ENCODE measurements at places on chromosomes 12 and 14.

DNA sequence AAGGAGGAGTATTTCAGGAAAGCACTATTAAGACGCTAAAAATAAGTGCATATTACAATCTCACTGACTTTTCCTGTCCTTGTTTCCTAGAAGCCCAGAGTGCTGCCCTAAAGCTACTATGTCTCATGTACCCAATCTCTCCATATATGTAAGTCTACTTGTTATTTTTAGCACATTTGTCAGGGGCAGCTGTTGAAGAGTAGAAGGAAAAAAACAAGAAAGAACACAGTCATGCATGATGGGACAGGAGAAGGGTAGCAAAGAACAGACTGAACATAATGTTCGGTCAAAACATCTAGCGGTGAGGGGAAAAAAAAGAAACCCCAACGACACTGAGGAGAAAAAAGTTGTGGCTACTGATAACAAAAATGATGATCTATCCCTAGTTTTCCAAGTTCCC, 14.3 kb downstream of the YBX3 start:
- no peak for DNase-seq
- no peak overlapping the region for H3K4me3 ChIP-seq
- H3K36me3 ChIP-seq, result no peaks in the 10 kb centered on the region
- H3K27me3 ChIP-seq, result no peaks in the 10 kb centered on the region

DNA sequence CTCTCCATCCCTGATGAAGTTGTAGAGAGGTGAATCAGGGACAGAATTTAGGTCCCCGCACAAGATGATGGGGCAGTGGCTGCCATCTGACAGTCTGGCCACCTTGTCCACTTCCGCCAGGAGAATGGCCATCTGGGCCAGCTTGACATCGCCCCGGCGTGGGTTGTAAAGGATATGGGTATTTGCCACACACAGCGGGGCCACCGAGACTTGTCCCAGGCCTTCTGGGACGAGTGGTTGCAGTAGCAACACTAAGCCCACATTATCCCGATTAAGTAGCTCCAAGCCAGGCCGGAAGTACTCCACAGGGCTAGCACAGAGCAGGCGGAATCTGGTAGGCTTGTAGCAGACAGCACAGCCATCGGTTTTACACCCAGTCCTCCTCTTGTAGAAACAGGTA, 6.2 kb downstream of the ANGEL1 start:
- no peak for DNase-seq
- no peak overlapping the region for H3K27ac ChIP-seq
- no peaks in the 10 kb centered on the region for H3K4me1 ChIP-seq
- no peaks in the 10 kb centered on the region for H3K27me3 ChIP-seq

DNA sequence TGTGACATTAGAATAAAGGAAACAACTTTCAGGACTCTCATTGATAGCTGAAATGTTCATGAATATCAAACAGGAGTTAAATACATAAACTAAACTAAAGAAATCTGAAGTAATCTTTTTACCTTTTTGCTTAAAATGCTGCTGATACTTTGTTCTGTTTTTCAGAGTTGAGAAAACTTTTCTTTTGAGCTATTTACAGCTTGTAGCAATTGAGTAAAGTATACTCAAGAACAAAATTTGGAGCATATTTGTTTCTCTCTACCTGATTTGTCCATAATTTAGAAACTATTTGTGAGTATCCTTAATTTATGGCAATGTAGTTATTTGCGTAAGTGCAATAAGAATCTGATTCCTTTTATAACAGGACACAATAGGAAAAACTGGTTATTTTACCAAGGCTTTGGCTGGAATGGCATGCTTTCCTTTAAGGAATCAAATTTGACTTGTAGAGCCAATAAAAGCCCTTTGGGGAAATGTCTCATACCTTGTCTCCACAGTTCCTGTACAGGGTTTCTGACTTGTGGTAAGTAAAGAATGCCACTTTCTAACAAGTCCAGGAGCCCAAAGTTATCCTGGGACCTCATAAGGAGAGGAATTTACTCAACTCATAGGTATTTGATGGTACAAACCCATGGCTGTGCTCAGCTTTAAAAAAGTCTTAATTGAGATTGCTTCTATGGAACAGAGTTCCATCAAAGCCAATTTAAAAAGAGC, 195.7 kb downstream of the TMEM117 start:
- no peak overlapping the region for H3K4me3 ChIP-seq
- no peak overlapping the region for H3K27ac ChIP-seq
- H3K36me3 ChIP-seq, result no peaks in the 10 kb centered on the region
- no peaks in the 10 kb centered on the region for H3K27me3 ChIP-seq
- DNase-seq, result no peak
- H3K4me1 ChIP-seq, result no peaks in the 10 kb centered on the region

DNA sequence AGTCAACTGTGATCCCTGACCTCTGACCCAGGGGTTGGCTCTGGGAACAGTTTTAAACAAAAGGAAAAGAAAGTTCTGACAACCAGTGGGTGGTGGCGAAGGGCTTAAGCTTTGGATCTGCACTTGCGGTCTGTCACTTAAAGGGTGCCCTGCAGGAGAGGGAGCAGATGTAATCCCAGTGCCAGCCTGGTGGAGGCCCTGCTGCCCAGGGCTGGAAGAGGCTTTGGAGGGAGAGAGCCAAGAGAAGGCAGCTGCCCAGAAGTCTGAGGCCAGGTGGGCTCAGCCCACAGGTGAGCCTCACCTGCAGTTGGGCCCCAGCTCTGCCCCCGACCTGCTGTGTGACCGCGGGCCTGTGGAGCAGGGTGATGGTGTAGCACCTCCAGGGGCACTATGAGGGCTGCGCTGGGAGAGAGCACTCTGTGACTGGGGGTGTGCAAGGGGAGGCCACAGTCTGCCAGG, 19.1 kb downstream of the SH2B3 start:
- no peaks in the 10 kb centered on the region for H3K4me1 ChIP-seq
- no peak for DNase-seq
- no peaks in the 10 kb centered on the region for H3K36me3 ChIP-seq

DNA sequence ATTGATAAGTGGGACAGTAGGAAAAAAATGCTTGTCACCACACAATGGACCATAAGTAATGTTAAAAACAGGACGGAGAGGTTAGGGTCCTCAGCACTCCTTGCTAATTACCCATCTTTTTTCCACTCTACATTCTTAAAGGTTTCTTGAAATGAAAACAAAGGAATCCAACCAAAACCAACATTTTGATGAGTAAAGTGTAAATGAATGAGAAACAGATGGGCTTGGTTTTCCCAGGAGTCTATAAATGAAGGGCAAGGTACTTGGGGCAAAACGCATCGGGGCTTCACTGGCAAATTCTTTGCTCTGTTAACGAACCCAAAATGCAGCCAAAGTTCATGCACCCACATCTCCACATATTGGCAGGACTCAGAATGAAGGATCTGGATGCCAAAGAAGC, 129.2 kb upstream of the BMP4 start:
- no peak overlapping the region for H3K4me3 ChIP-seq
- H3K27me3 ChIP-seq, result no peaks in the 10 kb centered on the region
- H3K27ac ChIP-seq, result no peak overlapping the region

GRCh38 chr12:68521848-68522502, 88.7 kb upstream of the RAP1B start:
- no peak for DNase-seq
- H3K27me3 ChIP-seq, result no peaks in the 10 kb centered on the region
- H3K27ac ChIP-seq, result no peak overlapping the region
- H3K4me1 ChIP-seq, result no peaks in the 10 kb centered on the region
- H3K36me3 ChIP-seq, result no peaks in the 10 kb centered on the region

GRCh38 chr12:56163533-56164344, 5.6 kb downstream of the MYL6 start:
- H3K27me3 ChIP-seq, result no peaks in the 10 kb centered on the region
- DNase-seq, result no peak
- H3K36me3 ChIP-seq, result peaks cover 27% of the 10 kb centered on the region
- no peak overlapping the region for H3K27ac ChIP-seq
- no peak overlapping the region for H3K4me3 ChIP-seq

- peak; percentile 83 for DNase-seq
- no peaks in the 10 kb centered on the region for H3K36me3 ChIP-seq
- no peak overlapping the region for H3K4me3 ChIP-seq
- peak overlapping the region; percentile 63 for H3K27ac ChIP-seq
- H3K4me1 ChIP-seq, result peaks cover 26% of the 10 kb centered on the region
These were observed 12.3 kb downstream of the EMP1 start for GRCh38 chr12:13208533-13209435.

- H3K4me1 ChIP-seq, result no peaks in the 10 kb centered on the region
- no peaks in the 10 kb centered on the region for H3K36me3 ChIP-seq
- DNase-seq, result no peak
- no peaks in the 10 kb centered on the region for H3K27me3 ChIP-seq
- no peak overlapping the region for H3K27ac ChIP-seq
These were observed 3.0 kb upstream of the FAM177A1 start for GRCh38 chr14:35043046-35043445.

GRCh38 chr12:44433659-44434058, 442.5 kb downstream of the NELL2 start:
- no peaks in the 10 kb centered on the region for H3K36me3 ChIP-seq
- H3K4me1 ChIP-seq, result no peaks in the 10 kb centered on the region
- DNase-seq, result no peak
- H3K4me3 ChIP-seq, result no peak overlapping the region
- no peak overlapping the region for H3K27ac ChIP-seq

DNA sequence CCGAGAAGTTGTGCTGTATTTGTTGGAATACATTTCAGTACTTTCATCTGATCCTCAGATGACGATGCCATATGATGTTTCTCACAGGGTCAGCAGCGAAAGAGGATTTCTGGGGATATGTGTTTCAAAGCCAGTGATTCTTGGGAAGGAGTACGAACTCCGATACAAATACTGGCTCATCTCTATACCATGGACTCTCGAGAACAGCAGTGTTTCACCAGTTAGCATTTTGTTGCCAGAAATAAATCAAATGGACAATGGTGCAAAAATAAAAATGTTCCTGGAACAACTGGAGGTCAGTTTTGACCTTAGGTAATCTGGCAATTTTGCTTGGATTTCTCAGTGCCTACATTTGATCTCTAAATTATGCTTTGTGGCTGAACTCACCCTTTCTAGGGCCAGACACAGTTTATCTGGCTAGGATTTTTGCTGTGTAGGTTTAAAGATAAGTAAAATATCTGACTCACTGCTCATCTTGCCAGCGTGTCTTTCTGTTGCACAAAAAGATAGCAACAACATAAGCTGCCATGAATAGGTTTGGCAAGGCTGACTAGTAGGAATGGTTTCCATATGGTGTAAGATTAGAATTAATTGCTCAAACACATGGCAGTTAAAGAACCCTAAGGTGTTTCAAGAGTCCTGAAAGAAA, 11.0 kb upstream of the MGP start:
- H3K27ac ChIP-seq, result peak overlapping the region; percentile 9
- no peaks in the 10 kb centered on the region for H3K4me1 ChIP-seq
- H3K36me3 ChIP-seq, result no peaks in the 10 kb centered on the region
- no peak overlapping the region for H3K4me3 ChIP-seq
- no peaks in the 10 kb centered on the region for H3K27me3 ChIP-seq

DNA sequence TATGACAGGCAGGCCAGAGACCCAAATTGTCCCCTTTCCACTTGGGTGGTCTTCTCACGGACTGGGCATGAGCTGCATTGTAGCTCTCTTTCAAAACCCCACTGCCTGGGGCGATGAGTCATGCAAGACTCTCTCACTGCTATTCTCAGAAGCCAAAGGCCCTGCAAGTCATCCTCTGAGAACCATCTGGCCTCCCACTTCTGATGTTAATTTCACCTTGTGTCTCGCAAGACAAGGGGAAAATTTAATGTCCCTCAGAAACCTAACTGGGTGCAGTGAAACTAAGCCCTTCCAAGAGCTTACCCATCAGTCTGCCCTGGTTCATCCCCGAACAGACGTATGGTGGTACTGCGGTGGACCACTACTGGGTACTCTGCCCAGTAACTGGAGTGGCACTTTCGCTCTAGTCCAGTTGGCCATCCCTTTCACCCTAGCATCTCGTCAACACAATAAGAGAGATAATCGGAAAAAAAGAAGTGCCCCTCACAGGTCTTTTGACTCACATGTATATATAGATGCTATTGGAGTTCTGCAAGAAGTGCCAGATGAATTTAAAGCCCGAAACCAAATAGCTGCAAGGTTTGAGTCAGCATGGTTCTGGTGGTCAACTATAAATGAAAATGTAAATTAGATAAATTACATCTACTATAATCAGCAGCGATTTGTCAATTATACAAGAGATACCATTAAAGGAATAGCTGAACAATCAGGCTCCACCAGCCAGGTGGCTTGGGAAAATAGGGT, 31.3 kb upstream of the LALBA start:
- no peaks in the 10 kb centered on the region for H3K27me3 ChIP-seq
- H3K27ac ChIP-seq, result no peak overlapping the region
- no peak for DNase-seq
- H3K4me1 ChIP-seq, result no peaks in the 10 kb centered on the region

- peaks cover 15% of the 10 kb centered on the region for H3K4me1 ChIP-seq
- H3K36me3 ChIP-seq, result peaks cover 15% of the 10 kb centered on the region
- H3K4me3 ChIP-seq, result no peak overlapping the region
- DNase-seq, result no peak
- H3K27me3 ChIP-seq, result no peaks in the 10 kb centered on the region
These were observed 3.7 kb upstream of the IRF9 start for GRCh38 chr14:24157331-24157730.

DNA sequence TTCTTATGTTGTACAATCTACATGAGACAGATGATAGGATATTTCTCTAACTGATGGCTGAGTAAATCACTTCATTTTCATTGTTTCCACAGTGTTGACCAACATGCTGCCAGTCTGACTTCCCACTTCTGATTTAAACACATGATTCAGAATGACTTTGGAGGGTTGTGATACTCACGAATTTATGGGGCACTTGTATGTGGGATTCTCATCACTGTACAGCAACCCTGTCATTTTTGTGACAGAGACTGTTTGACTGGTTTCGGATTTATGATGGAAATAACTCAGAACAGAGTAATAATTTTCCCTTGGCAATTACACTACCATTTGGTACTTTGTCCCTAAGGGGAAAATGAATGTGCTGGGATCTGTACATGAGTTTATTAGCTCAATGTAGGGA, 333.8 kb downstream of the TRHDE start:
- no peaks in the 10 kb centered on the region for H3K27me3 ChIP-seq
- peaks cover 3% of the 10 kb centered on the region for H3K36me3 ChIP-seq
- DNase-seq, result no peak
- H3K4me3 ChIP-seq, result no peak overlapping the region

DNA sequence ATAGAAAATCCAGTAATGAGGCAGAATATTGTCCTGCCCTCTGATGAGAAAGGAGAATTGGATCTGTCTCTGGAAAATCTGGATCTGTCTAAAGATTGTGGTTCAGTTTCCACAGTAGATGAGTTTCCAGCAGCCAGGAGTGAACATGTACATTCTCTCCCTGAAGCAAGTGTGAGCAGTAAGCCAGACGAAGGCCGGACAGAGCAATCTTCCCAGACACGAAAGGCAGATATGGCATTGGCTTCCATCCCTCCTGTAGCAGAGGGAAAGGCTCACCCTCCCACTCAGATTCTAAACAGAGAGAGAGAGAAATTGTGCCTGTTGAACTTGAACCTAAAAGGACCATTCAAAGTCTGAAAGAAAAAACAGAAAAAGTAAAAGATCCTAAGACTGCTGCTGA, 31.4 kb downstream of the PARP11 start:
- no peak overlapping the region for H3K27ac ChIP-seq
- H3K36me3 ChIP-seq, result no peaks in the 10 kb centered on the region
- no peak overlapping the region for H3K4me3 ChIP-seq
- H3K27me3 ChIP-seq, result no peaks in the 10 kb centered on the region
- H3K4me1 ChIP-seq, result no peaks in the 10 kb centered on the region
